Right atrium auricular region (tissue), 2 donors: ENCODE measurements at places on chromosomes 1 and 21. TPM values are rescaled to one million over a fixed set of nuclear protein-coding genes. Genes with fewer than 3 reads are reported as not detected.
A peak's percentile ranks its signal among the peaks of the same experiment; 100 is the strongest.

GRCh38 chr1:159509440-159510228, 26.2 kb downstream of the OR10J5 start:
- no peak for DNase-seq

DNA sequence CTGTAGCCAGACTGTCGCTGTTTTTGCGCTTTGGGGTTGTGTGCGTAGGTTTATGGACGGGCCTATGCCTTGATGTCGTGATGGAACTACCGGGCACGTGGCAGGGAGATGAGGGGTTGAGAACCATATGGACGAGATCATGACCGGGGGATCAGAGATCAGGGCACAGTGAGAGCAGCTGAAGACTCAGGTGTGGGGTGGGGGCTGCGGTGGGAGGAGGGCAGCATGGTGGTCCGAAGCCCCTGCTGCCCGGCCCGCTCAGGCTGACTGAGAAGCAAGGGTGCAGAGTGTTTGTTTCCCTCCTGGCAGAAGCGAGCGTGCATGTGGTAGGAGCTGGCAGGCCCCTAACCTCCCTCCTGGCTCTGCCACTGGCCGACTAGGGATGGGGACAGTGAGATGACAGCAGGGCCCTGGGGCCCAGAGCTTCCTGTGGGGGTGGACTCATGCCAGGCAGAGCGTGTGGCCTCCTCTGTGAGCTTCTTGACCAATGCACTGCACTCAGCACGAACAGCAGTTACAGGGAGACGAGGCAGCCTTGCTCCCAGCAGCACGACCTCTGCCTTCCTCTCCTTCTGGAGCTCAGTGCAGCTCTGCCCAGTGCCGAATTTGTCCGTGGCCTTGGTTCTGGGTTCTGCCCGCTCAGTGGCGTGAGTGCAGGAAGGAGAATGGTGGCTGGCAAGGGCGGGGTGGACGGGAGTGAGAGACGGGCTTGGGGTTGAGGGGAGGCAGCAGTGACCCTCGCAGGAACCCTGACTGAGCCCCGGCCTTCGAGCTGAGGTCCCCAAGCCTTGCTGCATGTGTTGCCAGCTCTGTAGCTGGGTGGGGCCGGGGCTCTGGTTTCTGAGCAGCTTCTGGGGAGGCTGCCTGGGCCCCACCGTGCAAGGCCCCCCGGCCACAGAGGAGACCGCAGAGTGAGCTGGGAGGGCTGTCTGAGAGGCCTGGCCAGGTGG, 22.2 kb upstream of the LRRC3 start:
- no peak for DNase-seq

GRCh38 chr1:95007687-95008086, 65.1 kb downstream of the ALG14 start:
- DNase-seq = no peak

DNA sequence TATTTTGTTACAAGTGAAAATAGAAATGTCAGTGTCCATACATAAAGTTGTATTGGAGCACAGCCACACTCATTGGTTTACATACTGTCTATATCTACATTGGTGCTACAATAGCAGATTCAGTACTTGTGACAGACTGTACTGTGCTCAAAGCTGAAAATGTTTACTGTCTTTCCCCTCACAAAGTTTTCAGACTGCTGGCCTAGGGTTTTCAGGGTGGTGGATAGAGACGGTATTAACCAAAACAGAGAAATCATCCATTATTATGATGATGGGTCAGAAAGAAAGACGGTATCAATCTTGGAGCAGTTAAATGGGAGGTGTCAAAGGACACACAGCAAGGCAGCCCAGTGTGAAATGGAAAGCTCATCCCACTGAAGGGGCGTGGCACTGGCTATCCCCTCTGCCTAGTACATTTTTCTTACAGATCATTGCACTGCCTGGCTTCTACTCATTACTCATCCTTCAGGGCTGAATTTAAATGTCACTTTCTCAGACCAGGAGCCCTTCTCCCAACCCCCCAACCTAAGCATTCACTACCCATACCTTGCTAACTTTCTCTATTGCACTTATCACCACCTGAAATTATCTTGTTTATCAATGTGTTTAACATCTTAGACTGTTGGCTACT, 10.2 kb downstream of the JAK1 start:
- DNase-seq = no peak

GRCh38 chr1:81220614-81221071, 580.1 kb upstream of the ADGRL2 start:
- DNase-seq = no peak

DNA sequence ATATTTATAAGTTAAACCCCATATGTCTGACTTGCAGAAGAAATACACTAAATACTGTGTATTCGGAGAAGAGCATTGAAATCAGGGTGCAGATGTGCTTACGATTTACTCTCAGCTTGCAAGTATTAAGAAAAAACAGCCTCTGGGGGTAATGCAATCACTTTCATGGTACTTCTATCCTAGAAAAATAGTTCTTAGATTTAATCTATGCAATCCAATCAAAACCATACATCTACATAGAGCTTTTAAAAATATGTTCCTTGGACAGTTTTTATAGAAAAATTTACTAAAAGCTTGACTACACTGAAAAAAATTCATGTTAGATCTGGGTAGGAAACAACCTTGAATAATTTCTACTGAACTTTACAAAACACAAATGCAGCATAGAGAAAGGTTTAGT, 890.3 kb upstream of the ADGRL2 start:
- no peak for DNase-seq

DNA sequence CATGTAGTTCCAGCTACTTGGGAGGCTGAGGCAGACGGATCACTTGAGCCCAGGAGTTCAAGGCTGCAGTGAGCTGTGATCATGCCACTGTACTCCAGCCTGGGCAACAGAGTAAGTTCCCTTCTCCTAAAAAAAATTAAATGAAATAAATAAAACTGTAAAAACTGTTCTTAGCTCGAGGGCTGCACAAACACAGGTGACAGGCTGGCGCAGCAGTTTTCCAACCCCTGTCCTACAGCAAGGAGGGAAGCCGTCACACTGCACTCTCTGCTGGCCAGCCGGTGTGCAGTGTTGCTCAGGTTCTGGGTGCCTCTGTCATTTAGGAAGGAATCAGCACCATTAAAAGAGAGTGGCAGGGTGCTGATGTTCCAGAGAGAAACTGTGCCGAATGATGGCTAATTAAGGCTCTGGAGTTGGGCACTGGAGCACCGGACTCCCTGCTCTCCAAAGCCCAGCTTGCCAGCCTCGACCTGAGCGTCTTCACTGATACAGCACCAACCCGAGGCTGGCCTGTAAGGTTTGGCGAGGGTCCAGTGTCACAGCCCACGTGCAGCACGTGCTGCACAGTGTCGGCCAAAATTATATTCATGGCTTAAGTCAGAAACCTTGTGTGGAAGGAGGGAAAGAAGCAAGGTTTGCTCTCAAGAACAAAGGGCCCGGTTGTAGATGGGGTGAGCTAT, 26.4 kb upstream of the KCNAB2 start:
- DNase-seq = no peak

DNA sequence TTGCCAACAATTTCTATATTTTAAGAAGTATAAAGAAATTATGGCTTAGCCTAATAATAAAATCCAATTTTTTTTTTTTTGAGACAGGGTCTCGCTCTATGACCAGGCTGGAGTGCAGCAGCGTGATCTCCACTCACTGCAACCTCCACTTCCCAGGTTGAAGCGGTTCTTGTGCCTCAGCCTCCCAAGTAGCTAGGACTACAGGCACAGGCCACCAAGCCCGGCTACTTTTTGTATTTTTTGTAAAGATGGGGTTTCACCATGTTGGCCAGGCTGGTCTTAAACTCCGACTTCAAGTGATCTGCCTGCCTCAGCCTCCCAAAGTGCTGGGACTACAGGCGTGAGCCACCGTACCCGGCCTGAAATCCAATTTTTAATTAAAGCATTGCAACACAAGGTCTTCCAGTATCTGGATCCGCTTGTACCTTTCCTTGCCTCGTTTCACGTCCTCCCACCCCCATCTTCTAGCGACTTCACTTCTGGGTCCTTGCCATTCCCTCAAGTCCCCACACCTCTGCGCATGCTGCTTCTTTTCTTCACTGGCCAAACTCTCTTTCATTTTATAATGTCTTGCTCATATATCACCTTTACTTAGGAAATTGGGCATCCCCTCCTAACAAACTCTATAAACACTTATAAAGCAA, 2.3 kb downstream of the FUBP1 start:
- DNase-seq = no peak

- DNase-seq = no peak
These were observed 10.0 kb downstream of the GDAP2 start for GRCh38 chr1:117919376-117919775.

GRCh38 chr1:183163316-183163715, 22.7 kb upstream of the LAMC2 start:
- DNase-seq = no peak

- DNase-seq = no peak
These were observed 157.8 kb upstream of the JUN start for GRCh38 chr1:58941471-58942289.

GRCh38 chr1:156750191-156750672, 1.2 kb downstream of the HDGF start:
- no peak for DNase-seq

- peak; percentile 62 for DNase-seq
These were observed 697 bp upstream of the C21orf91 start for GRCh38 chr21:17819877-17820229.

PLA2G2C gene
- not detected for total RNA-seq

PCP4 gene
- 1.2 TPM for total RNA-seq

TLCD4 gene
- total RNA-seq = 33.6 TPM

PROX1 gene
- total RNA-seq = 46.5 TPM
